Stimulated activated CD8-positive, alpha-beta memory T cell treated with anti-CD3 and anti-CD28 coated beads, Interleukin-4, amount 100 ng/mL, for 1 hour (primary cell): ENCODE measurements at places on chromosomes 3 and 15.

GRCh38 chr3:177703788-177704187 lies 506.5 kb upstream of the TBL1XR1 start:
- DNase-seq, result no peak

- DNase-seq, result no peak
These were observed 366.6 kb downstream of the AGBL1 start for GRCh38 chr15:86446253-86446640.

- DNase-seq, result peak; percentile 54
These were observed 28.8 kb upstream of the UBL7 start for GRCh38 chr15:74489518-74490338.

DNA sequence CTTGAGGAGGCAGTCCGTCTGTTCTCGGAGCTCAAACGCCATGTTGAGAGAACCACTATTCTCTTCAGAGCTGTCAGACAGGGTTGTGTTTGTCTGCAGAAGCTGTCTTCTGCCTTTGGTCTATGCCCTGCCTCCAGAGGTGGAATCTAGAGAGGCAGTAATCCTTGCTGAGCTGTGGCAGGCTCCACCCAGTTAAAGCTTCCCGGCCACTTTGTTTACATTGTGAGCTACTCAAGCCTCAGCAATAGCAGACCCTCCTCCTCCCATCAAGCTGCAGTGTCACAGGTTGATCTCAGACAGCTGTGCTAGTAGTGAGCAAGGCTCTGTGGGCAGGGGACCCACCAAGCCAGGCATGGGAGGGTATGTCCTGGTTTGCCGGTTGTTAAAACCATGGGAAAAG lies 8.9 kb downstream of the OR5AC2 start:
- DNase-seq, result no peak

- no peak for DNase-seq
These were observed 173.7 kb downstream of the KBTBD8 start for GRCh38 chr3:67171841-67172240.

- DNase-seq, result no peak
These were observed 46.3 kb downstream of the CEMIP start for GRCh38 chr15:80825361-80826030.

DNA sequence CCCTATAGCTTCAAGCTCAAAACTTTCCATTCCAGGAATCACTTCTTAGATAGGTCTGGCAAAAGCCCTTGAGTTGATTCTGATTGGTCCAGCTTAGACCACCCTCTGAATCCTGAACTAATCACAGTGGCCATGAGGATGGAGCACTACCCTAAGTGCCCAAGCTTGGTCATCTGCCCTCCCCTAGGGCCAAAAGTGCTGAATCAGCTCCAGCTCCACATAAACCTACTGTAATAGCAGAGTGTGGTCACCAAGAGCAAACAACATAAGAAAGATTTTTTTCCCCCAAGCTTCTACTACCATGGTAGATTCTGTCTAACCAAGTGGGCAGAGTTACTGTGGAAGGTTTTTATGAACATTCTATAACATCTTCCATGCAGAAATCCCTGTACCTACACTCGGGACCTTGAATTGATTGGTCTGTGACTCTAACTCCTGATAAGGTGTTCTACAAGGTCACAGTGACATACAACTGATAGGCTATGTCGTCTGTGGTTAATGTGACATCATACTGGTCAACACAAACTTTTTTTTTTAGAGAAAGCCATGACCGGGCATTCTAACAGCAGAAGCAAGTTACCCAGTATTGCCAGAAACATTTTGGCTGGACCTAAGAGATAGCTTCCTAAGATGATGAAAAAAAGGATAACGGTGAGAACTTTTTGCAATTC lies 320.9 kb downstream of the MAGI1 start:
- no peak for DNase-seq

GRCh38 chr15:99477791-99478471 lies 87.9 kb upstream of the MEF2A start:
- DNase-seq, result no peak

DNA sequence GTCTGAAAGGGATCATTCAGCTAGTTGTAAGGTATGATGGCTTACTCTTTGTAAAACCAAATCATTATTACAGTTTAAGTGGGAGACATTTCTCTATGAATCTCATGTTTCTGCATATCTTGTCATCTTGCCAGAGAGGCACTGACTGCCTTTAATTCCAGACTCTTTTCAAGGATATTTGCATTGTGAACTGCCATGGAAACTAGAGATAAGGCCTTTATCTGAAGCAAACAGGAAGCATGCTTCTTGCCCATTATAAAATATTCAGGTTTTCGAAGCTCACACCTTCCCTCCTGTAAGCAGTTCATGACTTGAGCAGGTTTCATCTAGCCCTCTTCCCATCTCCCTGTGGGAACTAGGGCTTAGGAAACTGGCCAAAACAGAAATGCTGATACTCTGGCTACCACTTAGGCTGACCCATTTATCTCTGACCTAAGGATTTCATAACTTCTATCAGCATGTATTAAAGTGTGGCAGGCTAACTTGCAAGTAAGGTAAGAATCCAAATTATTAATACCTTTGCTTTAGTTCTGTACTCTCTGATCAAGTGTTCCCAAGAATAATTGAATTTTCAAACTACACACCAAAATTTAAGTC lies 326.6 kb upstream of the ALCAM start:
- DNase-seq, result no peak

GRCh38 chr3:50609763-50610085 lies 1.9 kb downstream of the CISH start:
- DNase-seq, result no peak

GRCh38 chr3:99542767-99543518 lies 95.5 kb upstream of the COL8A1 start:
- no peak for DNase-seq

DNA sequence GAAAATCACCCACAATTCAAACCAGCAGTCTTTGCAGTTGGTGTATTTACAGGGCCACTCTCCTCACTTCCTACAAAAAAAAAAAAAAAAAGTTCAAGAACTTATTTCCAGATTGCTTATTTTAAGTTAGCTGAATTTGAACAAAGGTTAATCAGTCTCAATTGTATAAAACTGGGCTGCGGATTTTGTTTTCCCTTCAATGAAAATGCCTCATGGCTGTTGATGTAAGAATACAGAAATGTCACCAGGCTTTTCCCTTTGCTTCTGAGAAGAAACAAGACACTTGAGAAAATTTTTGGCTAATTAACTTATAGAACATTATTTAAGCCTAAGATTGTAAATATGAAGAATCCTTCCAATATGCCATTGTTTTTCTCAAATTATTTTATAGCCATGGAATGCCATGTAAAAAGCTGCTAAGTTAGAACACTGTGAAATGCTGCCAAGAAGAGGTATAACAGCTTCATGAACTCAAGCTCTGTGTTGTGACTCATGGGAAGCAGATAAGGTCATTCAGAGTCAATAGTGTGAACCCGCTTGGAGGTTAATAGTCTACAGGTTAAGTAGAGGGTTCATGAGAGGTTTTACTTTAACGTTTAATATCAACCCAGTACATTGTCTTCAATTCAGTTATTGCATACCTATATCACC lies 84.3 kb upstream of the ABI3BP start:
- DNase-seq, result no peak

- no peak for DNase-seq
These were observed 83.4 kb downstream of the ATP1B3 start for GRCh38 chr3:141959589-141960554.

DNA sequence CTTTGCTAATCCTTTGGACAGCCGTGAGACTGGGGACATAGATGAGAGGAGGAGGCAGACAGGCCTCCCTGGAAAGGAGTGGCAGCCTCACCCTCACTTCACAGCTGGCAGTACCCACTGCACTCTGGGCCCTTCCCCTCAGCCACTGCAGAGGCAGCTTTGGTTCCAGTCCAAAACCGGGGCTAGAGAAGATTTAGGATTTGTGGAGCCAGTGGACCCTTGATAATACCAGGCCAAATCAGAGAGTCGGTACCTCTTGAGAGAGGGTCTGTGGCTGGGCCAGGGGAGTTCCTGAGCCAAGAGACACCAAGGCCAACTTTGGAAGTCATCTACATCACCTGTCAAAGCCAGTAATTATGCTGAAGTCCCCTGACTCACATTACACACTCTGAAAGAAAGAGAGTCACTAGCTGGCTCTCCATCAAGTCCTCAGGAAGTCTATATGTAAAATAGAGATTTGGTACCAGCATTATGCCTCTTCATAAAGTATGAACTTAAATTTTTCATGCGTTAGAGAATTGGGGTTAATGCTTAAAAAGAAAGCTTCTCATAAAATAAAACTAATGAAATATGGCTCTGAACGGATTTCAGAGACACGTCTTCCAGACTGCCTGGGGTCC lies 244.1 kb upstream of the SEMA6D start:
- DNase-seq, result no peak

- DNase-seq, result no peak
These were observed 2.4 kb downstream of the ACAP2 start for GRCh38 chr3:195440379-195440778.

DNA sequence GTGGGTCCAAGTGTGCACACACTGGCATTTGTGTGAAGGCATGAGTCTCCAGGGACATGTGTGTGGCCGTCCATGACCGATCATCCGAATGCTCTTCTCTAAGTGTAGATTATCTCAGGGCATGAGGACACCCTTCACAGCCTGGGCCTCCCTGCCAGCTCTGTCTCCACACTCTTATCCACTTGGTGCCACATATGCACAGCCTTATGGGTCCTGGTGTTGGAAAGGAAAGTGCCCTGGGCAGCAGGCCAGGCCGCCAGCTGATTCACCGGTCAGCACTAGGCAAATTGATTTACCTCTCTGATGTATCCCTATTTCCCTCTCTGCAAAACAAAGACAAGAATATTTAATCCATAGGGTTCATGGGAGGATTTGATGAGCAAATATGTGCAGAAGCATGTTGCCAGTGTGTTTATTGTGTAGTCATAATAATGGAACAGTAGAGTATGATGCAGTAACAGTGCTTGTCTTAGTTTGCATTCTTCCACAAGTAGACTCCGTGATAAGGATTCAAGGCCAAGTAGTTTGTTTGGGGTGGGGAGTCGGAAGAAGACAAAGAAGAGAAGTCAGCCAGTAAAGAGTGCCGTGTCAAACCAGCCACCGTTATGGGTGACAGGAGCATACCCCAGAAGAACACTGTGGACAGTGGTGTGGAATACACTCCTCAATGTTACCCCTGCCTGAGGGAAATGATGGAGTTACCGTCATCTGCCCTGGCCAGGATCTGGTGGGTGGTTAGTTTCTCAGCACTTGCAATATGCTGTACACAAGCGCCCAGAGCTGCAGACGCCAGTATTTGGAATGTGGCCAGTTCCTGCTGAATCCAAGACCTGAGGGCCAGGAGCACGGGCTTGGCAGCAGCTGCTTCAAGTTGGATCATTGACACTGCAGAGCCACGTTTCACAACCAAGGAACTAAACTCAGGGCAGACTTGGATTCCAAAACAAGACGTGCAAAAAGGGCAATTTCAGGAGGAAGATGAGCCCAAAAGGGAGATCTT lies 85.1 kb downstream of the MTHFS start:
- no peak for DNase-seq

GRCh38 chr3:152350776-152351175 lies 82.0 kb downstream of the MBNL1 start:
- DNase-seq, result no peak

- DNase-seq, result no peak
These were observed 186.5 kb downstream of the FOXP1 start for GRCh38 chr3:71397046-71397445.

- no peak for DNase-seq
These were observed 180.7 kb upstream of the GRM7 start for GRCh38 chr3:6680119-6680806.

- DNase-seq, result no peak
These were observed 723.4 kb downstream of the ZPLD1 start for GRCh38 chr3:103158183-103158582.

GRCh38 chr15:69838338-69838737 lies 259.4 kb downstream of the TLE3 start:
- no peak for DNase-seq

- no peak for DNase-seq
These were observed 481 bp downstream of the ADAMTS17 start for GRCh38 chr15:100341239-100341749.

DNA sequence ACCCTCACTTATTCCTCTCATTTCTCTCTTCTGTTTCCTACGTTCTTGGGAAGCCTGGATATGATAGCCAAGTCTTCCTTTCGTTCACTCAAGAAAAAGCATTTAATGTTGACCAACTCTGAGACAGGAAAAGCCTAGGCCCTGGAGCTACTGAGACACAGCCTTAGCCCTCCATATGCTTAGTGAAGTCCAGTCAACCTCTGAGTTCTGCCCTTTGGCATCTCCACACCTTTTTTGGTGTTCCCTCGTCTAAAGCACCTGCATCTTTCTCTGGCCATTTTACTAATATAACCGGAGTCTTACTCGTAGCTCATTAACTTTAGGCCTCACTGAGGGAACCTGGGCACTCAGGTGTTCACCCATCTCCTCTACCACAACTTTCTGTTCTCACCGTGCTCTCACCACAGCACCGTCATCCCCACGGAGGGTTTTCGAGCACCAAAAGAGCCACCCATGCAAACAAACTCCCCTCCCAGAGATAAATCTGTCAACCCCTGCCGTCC lies 632 bp downstream of the MTHFS start:
- DNase-seq, result peak; percentile 5

GRCh38 chr3:71497367-71497897 lies 86.1 kb downstream of the FOXP1 start:
- DNase-seq, result no peak

DNA sequence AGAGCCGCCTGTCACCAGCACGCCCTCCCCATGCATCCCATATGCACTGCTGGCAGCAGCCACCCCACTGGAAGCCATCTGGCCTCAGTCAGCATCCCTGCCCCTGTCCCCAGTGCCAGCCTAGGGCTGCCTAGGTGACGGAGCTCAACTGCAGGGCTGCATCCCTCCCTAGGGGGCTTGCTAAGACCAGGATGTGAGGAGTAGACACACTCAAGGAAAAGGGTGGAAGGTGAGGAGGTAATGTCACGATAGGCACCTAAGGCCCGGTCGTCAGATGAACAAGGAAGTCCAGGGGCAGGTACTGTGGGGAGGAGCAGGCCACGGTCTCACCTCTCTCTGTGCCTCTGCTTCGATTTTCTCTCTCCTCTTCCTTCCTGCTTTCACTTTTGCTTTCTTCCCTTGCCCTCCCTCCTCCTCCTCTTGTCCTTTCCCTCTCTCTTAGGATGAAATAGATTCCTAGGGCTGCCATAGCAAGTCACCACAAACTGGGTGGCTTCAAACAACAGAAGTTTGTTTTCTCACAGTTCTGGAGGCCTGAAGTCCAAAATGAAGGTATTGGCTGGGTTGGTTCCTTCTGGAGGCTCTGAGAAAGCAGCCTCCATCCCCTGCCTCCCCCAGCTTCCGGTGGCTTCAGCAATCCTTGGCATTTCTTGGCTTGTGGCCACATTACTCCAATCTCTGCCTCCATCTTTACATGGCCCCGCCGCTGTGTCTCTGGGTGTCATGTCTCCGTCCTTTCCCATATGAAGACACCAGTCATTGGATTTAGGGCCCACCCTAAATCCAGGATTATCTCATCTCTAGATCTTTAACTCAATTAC lies 298.3 kb downstream of the SHQ1 start:
- DNase-seq, result no peak

- DNase-seq, result no peak
These were observed 8.1 kb upstream of the MAPK6 start for GRCh38 chr15:52010633-52011595.

- no peak for DNase-seq
These were observed 20.6 kb upstream of the FBLN2 start for GRCh38 chr3:13528217-13528867.
